Occipital lobe (tissue), 3 donors: ENCODE measurements at places on chromosomes 6 and 20.

- no peak for DNase-seq
Observed at GRCh38 chr6:138032571-138032970, 74.6 kb downstream of the PERP start.

GRCh38 chr6:19524366-19525186 is 312.6 kb upstream of the ID4 start:
- DNase-seq = no peak

- no peak for DNase-seq
Observed at GRCh38 chr6:81465859-81466258, 286.6 kb downstream of the TENT5A start.

- no peak for DNase-seq
Observed at GRCh38 chr6:149335924-149336608, 18.6 kb downstream of the TAB2 start.

DNA sequence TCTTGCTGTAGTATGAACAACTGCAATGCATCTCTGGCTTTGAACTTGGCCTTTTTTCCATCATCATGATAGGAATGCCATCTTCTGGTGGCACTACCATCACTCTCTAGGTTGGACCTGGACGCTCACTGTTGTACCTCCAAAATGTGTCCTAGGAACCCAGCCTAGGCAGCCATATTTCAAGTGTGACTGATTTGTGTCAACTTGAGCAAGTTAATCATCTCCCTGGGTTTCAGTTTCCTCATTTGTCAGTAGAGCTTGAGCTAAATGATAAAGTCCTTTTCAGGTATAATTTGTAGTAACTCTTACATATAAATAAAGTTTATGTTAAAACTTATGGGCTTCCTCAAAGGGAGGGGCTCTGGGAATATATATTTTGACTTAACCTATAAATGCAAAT is 241.7 kb upstream of the CEP162 start:
- no peak for DNase-seq

DNA sequence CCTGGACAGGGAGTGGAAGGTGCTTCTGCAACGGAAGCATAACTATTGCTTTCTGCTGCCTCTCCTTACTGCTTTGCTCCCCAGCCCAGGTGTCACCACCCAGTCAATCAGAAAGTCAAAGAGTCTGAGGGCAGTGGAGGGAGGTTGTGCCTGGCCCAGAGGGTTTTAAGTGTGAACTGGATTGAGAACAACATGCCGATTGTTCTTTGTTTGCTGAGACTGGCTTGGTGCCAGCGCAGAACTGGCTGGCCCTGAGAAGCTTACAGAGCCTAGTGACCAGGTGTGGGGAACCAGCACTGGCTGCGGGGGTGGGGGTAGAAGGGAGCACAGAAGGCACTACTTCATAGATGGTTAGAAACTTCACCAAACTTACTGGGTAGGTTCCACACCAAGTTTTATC is 31.1 kb upstream of the ENPP4 start:
- peak; percentile 43 for DNase-seq

DNA sequence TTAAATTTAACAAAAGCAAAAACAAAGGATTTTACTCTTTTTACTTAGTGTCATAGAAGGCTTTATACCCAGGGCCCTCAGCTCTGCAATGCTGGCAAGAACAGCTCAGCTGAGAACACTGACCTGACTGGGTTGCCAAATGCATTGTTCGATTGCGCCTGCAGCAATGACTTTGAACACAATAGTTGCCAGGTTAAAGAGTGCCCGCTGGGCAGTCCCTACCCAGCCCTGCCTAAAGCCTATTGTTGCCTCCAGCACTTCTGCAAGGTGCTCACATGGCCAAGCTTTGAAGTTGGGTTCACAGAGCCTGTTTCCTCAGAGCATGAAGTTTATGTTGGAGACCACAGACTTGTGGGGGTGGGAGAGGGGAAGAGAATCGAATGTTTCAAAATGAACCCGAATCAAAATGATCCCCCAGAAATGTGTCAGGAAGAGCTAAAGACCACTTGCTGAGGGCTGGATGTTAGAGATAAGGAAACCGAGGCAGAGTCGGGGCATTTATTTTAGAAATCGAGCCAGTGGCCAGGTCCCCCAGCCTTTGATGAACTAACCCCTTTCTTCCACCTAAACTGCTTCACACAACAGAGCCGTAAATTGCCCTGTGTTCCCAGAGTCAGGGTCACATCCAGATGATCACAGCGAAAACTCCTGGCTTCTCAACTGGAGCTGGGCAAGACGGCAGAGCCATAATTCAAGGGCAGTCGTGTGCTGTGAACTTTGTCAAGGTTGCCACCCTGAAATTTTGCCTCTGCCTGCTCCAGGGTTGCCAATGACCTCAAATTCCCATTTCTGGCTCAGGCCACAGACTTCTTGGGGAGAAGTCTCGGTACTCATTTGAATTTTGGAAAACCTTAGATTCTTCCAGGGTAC is 55.0 kb downstream of the FOXA2 start:
- no peak for DNase-seq

- no peak for DNase-seq
Observed at GRCh38 chr6:158471339-158471738, 88.6 kb upstream of the TMEM181 start.

DNA sequence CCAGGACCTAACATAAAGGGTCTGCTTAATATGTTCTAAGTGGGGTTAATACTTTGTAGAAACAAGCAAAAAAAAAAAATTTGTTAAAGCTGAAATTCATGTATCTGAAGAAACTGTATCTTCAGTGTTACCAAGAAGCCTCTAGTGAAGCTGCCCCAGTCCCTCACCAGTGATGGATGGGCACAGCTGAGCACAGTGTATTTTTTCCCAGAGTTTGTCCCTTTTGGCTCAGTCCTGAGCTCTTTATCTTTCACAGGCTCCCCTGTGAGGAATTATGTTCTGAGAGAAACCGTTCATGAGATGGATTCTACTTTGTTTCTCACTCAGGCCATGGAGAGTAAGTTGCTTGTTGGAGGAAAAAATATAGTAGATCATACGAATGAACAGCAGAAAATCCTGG is 38.4 kb downstream of the KIF3B start:
- DNase-seq = no peak

DNA sequence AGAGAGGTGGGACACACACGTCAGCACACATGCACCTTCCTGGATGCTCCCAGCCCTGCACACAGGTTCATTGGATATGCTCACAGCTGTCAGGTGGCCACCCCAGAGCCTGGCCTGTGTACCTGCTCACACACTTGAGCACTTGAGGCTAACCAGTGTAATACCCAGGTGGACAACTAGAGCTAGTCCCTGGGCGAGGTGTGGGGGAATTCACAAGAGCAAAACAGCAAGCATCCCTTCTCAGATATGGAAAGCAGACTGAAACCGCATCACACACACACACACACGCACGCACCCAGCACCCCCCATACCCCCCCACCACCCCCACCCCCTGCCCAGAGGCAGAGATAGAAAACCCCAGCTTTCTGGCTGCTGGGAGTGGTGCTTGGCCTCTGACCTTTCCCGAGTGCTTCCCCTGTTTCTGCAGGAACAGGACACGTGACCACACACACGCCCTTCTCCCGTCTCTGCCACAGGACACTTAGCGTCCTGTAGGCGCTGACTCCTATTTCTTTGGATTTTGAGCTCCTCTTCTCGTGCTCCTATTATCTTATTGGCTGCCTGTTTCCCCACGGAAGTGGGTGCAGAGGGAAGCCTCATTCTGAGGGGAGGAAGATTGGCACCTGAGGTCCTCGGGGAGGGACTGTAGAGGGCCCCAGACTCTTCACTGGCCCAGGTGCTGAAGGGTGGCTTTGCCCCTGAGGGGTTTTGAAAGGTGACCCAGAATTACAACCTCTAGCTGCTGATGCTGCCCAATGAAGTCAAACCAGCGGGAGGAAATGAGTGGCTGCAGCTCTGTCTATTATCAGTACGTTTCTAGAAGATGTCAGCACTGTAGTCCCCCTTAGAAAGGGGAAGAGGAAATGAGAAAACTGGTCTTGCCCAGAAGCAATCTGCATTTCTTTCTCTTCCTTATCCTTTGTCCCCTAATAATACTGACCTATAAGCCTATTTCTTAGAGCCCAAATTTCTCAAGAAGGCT is 65.8 kb downstream of the SYTL3 start:
- DNase-seq = no peak

DNA sequence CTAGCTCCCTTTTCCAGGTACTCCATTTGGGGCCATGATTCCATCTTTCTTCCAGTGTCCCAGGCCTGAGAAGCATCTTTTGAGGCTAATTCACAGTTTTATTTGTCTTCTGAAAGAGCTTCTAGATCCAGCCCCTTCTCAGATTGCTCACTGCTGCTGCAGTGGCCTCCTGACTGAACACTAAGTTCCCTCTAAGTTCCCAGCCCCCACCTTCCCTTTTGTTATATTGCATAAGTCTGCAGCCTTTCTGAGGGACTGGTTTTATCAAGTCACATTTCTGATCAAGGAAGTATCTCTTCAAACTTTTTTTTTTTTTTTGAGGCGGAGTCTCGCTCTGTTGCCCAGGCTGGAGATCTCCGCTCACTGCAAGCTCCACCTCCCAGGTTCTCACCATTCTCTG is 10.7 kb downstream of the MAPRE1 start:
- no peak for DNase-seq

- DNase-seq = no peak
Observed at GRCh38 chr6:162679681-162680080, 47.9 kb downstream of the PRKN start.

DNA sequence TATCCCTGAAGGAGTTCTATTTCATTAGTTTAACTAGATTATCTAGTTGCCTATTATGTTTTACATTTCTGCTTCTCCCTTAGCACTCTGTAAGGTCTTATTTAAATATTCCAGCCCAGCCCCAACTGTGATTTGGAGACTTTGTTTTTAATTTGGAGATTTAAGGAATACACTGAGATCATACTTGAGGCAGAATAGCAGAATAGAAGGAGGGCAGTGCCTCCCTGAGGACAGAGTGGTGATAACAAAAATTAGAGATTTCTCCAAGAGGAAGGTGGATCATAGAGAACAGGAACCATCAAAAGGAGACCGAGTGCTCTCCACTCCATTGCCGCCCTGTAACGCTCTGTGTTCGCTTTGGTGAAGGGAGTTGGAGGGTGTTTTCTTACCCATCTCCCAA is 14.8 kb upstream of the CD164 start:
- DNase-seq = no peak

DNA sequence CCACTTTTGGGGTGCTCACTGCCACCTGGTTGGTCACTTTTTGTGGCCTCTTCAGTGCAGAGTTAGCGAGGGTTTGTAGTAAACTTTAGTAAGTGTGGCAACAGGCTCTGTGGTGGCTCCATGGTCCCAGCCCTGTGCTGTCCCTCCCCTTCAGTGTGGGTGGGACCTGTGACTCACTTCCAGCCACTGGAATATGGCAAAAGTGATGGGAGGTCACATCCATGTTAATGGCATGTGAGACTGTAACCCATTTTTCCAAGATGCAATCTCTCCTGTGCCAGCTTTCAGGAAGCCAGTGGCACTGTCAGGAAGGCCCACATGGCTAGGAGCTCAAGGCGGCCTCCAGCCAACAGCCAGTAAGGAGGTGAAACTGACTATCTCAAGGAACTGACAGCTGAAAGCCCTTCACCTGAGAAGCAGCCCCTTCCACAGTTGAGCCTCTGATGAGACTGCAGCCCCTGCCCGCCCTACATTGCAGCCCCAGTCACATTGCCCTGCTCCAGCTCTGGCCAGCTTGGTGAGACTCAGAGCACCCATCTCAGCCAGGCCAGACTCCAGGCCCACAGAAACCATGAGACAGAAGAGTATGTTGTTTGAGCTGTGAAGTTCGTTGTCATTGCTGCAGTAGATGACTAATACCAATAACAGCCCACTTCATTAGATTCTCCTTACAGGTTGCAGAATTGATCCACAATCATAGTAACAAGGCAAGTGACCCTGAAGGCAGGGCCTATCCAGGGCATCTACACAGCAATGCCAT is 13.1 kb upstream of the CST7 start:
- DNase-seq = no peak

- DNase-seq = no peak
Observed at GRCh38 chr6:1377526-1377925, 11.8 kb upstream of the FOXF2 start.

GRCh38 chr6:144265390-144265789 is 19.7 kb upstream of the UTRN start:
- no peak for DNase-seq

GRCh38 chr6:100175814-100176310 is 181.8 kb upstream of the MCHR2 start:
- no peak for DNase-seq

- DNase-seq = no peak
Observed at GRCh38 chr6:24089736-24090135, 36.3 kb upstream of the NRSN1 start.

DNA sequence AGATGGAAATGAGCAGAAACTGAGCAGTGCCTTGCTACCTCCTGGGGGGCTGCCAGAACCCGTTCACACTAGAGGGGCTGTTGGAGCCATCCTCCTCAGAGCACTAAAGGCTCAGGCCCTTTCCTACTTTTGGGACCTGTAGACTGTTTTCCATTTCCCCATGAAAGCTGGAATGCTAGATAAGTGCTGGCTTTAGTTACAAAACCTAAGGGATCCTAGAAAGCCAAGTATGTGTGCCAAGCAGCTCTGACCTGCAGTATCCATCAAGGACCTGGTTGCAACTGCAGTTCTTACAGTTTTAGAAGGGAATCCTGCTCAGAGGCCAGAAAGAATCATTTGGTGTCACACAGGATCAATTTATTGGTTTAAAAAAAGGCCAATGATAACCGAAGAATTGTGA is 176.7 kb upstream of the COL21A1 start:
- no peak for DNase-seq

GRCh38 chr6:57256541-57256940 is 34.4 kb upstream of the RAB23 start:
- no peak for DNase-seq

GRCh38 chr6:137875606-137876005 is 8.5 kb downstream of the TNFAIP3 start:
- no peak for DNase-seq

DNA sequence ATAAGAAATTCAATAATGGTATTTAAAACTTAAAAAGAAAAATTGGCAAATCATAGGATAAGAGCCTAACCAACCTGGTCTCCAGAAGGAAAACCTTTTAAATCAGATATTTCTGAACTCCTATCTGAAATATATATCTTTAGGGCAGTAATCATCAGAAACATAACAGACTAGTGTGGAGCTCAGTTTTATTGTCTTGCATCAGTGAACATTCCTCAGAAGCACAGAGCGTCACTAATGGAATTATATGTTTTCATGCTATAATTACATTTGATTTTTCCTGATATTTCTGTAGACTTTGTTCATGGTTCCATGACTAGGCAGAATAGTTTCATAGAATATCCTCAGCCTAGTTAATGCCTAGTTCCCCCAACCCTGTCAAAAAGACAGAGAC is 262.2 kb downstream of the EYA4 start:
- DNase-seq = no peak

- no peak for DNase-seq
Observed at GRCh38 chr6:28598757-28599686, 73.3 kb downstream of the GPX5 start.

DNA sequence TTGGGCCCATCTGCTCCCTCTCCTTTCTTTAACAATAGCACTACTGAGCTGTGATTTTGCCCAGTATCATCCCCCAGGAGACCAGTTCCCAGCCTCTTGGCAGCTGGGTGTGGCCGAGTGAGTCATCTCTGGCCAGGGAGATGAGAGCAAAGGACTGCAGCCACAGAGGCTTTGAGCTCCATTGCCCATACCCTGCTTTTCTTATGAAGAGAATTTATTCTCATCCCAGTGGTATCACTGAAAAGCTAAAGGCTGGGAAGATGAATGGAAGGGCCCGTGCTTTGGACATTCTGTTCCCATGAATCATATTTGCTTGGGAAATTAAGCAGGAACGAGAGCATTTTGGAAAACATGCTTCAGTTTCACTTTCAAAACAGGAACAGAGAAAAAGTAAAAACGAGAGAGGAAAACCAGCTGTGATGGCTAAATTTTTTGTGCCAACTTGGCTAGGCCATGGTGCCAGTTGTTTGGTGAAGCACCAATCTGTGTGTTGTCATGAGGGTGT is 14.9 kb downstream of the CST3 start:
- DNase-seq = peak; percentile 41

- no peak for DNase-seq
Observed at GRCh38 chr20:50682065-50682464, 9.3 kb downstream of the RIPOR3 start.
